ENCODE measurements at places on chromosomes 3 and 15.

DNA sequence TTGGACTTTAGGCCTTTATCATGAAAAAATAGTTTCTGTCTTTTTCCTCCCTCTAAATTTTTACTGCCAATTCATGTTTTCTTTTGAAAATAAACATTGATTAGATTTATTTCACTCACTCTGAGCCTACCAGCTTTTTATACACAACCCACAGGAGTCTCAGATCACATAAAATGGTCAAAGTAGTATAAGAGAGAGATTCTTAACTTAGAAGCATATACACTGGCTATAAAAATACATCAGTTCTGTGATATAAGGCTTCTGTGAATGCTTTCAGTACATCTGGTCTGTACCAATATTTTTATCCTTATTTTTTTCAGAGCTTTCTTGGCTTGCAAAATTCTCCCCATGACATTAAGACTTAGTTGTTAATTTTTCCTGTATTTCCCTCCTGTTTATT, 117.0 kb upstream of the PTX3 start:
- DNase-seq = no peak

GRCh38 chr15:79463043-79463780, 31.1 kb downstream of the MINAR1 start:
- DNase-seq = no peak

- no peak for DNase-seq
Observed at GRCh38 chr15:74425630-74426029, 8.1 kb downstream of the SEMA7A start.

DNA sequence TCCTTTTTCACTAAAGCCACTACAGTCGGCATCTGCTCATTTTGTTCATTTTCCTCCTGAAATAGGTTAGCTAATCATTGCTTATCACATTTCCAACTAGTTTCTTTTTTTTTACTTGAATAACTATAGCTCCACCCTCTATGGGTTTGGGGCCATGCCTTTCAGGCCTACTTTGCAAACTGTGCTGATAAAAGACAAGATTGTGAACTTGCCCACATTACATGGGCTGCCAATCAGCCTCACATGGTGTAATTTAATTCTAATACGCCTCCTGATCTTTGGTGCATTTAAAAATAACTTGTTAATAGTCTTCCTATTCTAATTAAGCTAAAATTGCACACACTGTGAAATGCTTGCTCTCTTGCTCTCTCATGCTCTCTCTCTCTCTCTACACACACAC, 90.5 kb downstream of the TGFBR2 start:
- DNase-seq = peak; percentile 82

- DNase-seq = no peak
Observed at GRCh38 chr15:66633041-66633937, 67.5 kb upstream of the LCTL start.

DNA sequence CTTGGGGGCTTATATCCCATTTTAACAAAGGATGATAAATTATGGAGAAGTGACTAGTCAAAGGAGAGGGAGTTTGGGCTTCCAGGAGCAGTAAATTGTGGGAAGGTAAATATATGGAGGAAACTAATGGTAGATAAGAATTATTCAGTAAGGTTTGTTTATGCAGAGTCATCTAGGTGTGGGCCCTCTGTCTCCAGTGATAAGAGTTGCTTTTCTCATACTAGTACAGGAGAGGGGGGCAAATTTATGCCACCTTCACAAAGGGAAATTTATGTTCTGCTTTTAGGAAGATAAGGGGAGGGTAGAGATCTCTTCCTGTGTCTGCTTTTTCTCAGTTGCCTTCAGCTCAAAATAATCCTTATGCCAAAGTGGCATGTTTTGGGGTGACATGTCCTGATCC, 383.7 kb upstream of the PPP2R3A start:
- DNase-seq = peak; percentile 27

- DNase-seq = no peak
Observed at GRCh38 chr3:61460636-61461035, 100.7 kb upstream of the PTPRG start.

- no peak for DNase-seq
Observed at GRCh38 chr3:134144694-134145093, 106.0 kb downstream of the RYK start.

DNA sequence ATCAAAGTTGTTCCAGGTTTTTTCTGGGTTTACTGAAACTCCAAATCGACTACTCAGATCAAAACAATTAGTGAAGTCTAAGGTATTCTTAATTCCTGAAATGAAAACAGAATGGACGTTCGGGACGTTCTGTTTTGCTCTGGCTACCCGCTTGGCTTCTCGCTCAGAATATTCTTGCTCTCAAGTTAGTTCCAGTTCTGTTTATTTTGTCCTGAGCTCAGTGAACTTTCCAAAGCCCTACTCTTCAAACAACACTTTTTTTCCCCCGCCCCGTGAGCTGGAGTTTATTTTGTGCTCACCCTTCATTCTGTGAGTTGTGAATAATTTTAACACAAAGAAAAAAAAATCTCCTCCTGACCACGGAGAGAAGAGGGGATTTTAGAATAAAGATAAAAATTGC, 72.6 kb downstream of the SAMMSON start:
- no peak for DNase-seq

- no peak for DNase-seq
Observed at GRCh38 chr3:8574040-8574669, 70.4 kb downstream of the SSUH2 start.

DNA sequence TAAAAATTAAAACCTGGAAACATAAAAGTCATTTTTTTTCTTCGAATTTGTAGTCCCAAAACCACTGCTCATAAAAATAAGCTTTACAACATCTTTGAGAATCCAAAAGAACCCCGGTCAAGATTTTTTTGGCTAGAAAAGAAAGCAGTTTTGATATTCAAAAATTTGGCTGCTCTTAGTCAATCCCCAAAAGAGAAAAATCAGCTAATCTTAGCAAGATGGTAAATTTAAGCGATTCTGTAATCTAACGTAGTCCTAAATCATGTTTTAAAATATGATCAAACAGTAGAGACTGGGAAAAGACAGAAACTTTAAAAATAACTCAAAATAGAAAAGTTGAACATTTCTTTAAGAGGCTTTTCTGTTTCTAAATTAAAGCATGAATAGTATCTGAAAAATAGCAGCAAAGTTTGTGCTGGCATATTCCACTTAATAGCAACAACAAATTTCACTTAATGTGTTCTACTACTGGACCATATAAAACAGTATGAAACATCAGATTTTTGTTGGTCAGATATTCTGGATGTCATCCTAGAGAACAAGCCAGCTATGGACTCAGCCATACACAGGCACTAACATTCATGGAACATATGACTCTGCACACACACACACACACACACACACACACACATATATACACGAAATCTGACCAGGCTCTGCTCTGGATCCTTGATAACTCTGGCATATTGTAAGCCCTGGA, 19.1 kb upstream of the NR2F2 start:
- no peak for DNase-seq

- DNase-seq = peak; percentile 68
Observed at GRCh38 chr15:101489237-101489598, 289 bp downstream of the PCSK6 start.

GRCh38 chr3:73746623-73747022, 121.9 kb upstream of the PDZRN3 start:
- DNase-seq = no peak

- DNase-seq = peak; percentile 83
Observed at GRCh38 chr3:120678331-120678947, 3.6 kb downstream of the HGD start.
